Forelimb muscle (tissue), 1 donor: ENCODE measurements at places on chromosomes 7 and 10.

- peak; percentile 29 for DNase-seq
Observed at GRCh38 chr10:133196221-133196915, 33.6 kb upstream of the UTF1 start.

DNA sequence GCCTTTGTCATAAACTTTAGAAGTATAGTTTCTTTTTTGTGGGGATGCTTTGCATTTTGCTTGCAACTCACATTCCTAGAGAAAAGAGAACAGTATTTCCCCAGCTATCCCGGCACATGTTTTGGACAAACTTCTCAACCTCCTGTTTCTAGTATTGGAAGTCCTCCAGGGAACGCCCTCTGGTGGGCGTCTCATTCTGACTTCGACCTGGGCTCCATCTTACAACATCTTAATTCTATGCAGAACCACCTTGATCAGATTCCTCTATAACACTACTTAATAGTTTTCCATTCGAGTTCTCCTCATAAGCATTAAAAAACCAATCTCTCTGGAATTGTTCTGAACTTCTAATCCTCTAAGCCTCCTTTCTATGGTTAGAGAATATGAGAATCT lies 139.5 kb upstream of the FZD8 start:
- no peak for DNase-seq

DNA sequence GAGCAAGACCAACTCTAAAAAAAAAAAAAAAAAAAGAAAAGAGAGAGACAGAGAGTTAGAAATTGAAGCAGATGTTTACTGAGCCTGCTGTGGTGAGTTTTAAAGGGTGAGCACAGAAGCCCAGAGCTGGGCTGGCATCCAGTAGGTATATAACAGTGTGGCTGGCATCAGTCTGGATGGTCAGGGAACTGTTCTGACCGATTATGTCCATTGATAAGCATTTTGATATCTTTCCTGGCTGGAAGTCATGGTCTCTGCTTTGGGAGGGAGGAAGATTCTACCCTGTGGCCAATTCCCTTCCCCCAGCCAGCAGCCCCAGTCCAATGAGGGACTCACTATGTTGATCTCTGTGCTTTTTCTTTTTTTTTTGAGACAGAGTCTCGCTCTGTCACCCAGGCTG lies 65.2 kb upstream of the PODXL start:
- no peak for DNase-seq

DNA sequence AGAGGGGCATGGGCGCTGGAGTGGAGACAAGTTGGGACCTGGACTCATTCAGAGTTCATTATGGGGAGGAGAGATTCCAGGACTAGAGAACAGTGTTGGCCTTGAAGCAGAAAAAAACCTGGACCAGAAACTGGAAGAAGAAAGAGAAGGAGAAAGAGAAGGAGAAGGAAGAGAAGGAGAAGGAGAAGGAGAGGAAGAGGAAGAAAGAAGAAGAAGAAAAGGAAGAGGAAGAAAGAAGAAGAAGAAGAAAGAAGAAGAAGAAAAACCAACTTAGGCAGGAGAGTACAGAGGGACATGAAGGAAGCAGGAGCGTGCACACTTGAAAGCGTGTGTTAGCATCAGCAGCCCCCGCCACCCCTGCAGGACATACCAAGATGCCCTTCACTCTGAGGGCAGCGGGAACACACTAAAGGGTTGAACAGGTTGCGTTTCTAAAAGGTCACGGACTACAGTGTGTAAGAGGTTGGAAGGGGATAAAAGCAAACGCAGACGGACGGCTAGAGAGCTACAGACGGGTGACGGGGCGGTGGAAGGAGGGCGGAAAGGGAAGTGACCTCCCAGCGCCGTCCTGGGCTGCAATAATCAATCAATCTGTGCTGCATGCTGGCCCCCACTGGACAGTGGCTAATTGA lies 95.3 kb downstream of the SEC61G start:
- DNase-seq, result no peak

GRCh38 chr10:133441780-133442179 lies 12.0 kb upstream of the SCART1 start:
- DNase-seq, result no peak

GRCh38 chr7:112296432-112296831 lies 89.9 kb downstream of the ZNF277 start:
- DNase-seq, result no peak

- no peak for DNase-seq
Observed at GRCh38 chr7:33645104-33645503, 260.2 kb upstream of the BMPER start.

DNA sequence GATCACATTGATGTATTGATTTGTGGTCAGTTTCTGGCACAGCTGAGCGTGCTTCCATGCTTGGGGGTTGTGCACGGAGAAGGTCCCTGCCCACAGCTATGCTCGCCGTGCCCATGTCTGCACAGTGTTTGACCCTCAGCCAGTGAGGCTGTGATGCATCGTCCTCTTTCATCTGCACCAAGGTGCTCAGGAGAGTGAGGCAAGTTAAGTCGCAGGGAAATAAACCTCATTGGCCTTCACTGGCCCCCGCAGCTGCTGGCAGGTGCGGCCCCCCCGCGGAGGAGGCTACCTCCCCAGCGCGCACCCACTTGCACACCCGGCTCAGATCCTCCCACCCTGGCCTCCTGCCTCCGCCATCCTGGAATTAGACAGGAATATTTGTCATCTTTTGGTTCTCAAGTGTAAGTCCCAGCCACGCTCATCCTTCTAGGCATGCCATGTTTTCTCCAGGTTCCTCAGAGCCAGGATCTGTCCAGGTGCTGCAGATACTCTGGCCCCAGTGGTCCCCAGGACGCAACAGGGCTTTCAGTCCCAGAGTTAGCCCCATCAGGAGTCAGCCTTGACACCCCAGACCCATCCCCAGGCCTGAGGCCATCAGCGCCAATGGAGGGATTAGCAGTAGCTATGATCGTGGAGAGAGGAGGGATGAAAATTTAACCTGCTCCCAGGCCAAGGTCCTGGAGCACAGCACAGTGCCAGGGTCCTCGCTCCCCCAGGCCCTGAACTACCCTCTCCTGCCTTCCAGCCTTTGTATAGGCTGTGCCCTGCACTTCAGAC lies 93.7 kb downstream of the OAT start:
- DNase-seq, result no peak

DNA sequence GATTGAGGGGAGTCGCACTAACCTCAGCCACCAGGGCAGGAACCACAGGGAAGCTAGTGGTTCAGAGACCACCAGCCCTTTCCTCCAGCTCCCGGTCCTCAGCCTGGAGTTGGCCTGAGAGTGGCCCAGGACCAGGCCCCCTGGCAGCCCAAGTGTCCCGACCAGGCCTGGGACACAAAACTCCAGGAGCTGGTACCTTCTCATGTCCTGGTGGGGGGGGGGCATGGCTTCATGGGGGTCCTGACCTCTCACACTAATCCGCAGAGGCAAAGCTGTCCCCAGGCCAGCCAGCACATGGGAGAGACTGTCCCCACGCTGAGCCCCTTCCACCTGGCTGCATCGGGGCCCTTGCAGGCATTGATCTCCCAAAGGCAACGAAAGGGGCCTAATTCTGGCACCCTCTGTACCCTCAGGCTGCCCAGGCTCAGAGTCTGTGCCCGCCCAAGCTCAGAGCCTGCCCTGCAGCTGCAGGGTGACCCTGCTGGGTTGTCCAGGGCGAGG lies 28.2 kb downstream of the GPRIN2 start:
- no peak for DNase-seq

GRCh38 chr10:56116684-56117083 lies 244.4 kb downstream of the ZWINT start:
- no peak for DNase-seq

- no peak for DNase-seq
Observed at GRCh38 chr7:151777495-151777880, 99.4 kb downstream of the PRKAG2 start.

GRCh38 chr7:139915268-139915863 lies 86.3 kb downstream of the TBXAS1 start:
- DNase-seq, result no peak

DNA sequence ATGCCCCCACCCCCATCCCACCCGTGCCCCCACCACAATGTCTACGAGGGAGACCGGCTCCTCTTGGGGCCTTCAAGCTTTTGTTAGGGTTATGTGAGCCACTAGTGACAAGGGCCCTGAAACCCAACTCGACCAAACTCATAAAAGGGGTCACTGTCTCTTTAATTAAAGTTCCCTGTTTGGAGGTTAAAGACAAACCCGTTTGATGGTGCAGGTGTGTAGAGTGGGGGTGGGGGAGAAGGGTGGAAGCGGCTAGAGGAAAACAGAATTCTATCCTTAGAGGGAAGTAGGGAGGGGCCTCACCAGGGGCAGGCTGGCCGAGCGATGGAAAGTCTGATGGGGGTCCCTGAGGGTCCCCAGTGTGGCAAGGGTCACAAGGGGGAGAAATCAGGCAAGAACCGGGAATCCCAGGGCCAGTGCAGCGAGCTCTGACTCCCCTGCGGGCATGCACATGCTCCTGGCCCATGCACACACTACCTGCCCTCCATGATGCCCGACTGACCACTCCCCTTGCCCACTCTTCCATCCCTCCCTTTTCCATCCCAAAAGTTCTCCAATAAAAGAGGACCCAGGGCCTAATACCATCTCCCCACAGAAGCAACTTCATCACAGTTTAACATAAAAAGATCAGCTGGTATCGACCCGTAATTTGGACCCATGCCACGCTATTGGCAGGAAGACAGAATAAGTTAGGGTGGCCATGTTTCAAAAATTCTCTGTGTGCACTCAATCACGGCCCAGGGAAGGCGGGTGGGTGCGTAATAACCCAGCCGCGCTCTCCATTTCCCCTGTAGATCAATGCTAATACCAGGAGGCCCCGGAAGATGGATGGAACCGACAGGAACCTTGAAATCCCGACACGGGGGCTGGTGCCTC lies 35.9 kb upstream of the SLF2 start:
- no peak for DNase-seq

DNA sequence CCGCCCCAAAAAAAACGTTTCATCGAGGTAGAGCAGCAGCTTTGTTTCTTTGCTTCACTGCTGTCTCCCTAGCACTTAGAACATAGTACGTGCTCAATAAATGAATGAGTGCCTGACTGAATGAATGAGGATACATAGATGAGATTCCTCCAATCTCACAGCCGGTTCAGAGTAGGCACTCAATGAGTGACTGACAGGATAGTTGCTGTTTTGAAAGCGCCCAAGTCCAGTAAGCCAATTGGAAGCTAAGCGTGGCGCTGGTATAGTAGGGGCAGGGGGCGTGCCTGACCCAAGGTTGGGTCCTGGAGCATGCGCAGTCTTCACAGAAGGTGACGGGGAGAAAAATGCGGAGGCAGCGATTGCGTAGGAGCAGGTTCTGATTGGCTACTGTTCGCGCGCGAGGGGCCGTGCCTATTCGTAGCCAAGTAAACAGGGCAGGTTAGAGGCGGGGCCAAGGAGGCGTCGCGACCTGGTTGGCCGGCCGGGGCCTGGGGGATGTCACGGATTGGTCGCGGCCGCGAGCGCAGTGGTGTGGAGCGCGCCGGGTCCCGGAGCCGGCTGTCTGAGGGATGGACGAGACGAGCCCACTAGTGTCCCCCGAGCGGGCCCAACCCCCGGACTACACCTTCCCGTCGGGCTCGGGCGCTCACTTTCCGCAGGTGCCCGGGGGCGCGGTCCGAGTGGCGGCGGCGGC lies at the start of gene PI4K2A:
Gene PI4K2A (plus strand): TSS at position 498 of the 694 bp plus-strand sequence. CDS start 72 bp downstream, at position 570.
- DNase-seq, result peak; percentile 92

GRCh38 chr10:102309236-102309635 lies 63.9 kb downstream of the GBF1 start:
- no peak for DNase-seq

DNA sequence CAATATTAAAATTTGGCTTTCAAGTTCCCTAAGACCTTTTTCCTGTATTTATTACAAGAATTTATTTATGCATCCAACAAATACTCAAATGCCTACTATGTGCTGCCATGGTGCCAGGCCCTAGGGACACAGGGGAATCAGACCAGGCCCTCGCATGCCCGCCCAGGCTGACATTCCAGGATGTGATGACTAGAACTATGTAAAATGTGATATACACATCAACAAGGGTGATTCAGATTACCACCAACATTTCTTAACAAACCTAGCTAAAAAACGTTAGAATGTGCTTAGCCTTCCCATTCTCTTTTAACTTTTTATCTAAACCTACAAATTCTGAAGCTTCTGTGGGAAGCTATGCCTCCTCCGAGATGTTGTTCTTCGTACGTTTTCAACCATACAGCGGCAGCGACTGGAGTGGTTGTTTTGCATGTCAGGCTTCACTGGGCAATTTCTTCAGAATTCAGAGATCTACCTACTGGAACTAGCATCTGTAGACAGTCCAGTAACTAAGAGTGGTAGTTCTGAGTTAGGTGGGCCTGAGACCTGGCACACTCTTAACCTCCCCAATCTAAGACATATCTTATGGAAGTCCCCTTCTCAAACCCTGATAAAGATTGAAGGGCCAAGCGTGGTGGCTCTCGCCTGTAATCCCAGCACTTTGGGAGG lies 22.1 kb downstream of the GNA12 start:
- no peak for DNase-seq

DNA sequence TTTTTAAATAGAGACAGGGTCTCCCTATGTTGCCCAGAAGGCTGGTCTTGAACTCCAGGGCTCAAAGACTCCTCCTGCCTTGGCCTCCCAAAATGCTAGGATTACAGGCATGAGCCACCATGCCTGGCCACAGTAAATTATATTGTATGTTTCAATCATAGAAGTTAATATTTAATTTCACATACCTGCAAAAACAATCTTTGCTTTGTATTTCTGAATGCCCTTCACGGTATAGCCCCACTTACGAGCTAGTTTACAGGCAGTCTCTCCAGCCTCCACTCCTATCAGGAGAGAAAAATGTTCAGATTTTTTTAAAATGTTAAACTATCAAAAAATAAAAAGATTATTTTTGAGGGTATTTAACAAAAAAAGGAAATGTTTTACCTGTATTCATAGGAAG lies 10.4 kb downstream of the OAT start:
- no peak for DNase-seq

DNA sequence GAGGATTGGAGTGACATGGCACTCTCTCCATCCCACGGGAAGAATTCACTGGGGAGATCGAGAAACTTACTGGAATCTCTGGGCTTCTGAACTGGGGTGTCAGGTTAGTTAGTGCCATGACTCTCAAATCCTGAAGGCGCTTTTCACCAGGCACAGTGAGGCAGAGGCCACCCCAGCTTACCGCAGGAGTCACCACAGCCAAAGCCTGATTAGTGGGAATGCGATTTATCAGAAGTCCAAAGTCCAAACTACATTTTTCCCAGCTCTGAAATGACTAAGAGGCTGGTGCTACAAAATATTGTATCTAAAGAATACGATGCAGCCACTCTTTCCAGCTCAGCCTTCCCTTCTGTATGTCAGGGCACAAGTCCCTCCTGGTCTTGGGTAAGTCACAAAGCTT lies 334.8 kb upstream of the SHH start:
- DNase-seq, result no peak

- DNase-seq, result no peak
Observed at GRCh38 chr7:94414481-94414880, 19.8 kb downstream of the COL1A2 start.

DNA sequence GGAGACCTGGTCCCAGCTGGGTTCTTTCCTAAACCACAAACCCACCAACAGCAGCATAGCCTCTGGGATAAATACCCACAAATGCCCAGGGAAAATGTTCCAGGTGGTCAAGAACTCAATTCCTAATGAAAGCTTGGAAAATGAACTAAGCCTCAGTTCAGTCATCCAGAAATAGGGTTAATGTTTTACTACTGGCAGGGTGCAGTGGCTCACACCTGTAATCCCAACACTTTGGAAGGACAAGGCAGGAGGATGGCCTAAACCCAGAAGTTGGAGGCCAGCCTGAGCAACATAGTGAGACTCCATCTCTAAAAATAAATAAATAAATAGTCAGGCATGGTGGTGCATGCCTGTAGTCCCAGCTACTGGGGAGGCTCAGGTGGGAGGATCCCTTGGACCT lies 82.2 kb downstream of the SVOPL start:
- no peak for DNase-seq
